RCC 7860 (cell line): ENCODE measurements at places on chromosomes 12 and 14.

DNA sequence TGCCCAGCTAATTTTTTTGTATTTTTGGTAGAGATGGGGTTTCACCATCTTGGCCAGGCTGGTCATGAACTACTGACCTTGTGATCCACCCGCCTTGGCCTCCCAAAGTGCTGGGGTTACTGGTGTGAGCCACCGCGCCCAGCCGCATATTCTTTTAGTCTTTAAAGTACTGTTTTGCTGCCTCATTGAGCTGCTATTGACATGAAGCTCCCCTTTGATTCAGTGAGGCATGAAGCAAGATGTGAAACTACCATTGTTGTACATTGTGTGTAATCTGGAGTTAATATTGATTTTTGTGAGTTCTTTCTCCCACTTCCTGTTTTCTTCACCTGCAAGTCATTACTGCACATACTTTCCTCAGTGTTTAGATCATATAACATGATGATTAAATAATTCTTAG, 80.8 kb downstream of the MNAT1 start:
- DNase-seq: no peak

DNA sequence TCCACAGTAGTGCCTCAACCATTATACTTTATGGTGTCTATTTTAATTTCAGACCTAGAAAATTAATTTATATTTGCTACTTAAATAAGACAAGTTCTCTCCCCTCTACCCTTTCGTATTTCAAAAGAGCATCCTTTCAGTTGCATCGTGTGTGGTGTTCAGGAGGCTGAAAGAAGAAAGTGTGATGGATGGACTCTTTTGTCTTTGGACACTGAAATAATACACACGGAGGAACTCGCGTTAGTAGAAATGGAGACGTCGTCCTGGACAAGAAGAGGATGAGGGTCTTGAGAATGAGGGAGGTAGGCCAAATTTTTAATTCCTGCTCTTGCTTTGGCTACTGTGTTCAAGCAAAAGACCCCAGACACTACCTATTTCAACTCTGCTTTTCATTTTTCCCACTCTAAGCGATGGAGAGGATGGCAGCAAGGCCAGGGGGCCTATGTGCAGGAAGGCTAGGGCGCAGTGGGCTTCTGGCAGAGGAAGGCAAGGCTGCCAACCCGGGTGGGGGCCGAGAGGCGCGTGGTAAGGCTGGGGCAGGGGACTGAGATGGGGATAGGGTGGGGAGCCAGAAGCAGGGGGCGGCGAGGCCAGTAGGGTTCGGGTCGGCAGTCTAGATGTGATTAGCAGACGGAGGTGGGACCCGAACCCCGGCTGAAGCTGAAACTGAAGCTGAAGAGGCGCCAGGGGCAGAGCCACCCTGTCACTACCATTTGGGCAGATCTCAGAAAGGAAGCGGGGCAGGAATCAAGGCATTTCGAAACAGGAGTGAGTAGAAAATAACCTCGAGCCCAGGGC, 722 bp downstream of the TMED8 start:
- no peak for DNase-seq

GRCh38 chr12:52631264-52631663, 12.9 kb upstream of the KRT73 start:
- DNase-seq: no peak

DNA sequence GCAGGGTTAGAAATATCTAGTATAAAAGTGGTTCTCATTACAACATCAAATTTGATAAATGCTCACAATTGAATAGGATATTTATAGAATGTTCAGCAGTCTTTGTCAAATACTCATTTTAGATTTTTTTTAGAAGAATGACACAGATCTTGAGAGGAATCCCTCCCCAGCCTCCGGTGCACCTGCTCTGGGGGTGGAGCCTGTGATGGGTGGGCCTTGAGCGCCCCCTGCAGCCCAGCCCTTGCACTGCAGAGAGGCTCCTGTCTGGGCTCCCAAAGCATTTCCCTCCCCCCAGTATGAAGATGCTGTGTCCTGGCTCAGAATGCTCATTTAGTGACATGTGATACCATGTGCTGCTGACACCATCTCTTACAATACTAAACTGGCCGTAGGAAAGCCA, 792.3 kb downstream of the TMEM121 start:
- no peak for DNase-seq

DNA sequence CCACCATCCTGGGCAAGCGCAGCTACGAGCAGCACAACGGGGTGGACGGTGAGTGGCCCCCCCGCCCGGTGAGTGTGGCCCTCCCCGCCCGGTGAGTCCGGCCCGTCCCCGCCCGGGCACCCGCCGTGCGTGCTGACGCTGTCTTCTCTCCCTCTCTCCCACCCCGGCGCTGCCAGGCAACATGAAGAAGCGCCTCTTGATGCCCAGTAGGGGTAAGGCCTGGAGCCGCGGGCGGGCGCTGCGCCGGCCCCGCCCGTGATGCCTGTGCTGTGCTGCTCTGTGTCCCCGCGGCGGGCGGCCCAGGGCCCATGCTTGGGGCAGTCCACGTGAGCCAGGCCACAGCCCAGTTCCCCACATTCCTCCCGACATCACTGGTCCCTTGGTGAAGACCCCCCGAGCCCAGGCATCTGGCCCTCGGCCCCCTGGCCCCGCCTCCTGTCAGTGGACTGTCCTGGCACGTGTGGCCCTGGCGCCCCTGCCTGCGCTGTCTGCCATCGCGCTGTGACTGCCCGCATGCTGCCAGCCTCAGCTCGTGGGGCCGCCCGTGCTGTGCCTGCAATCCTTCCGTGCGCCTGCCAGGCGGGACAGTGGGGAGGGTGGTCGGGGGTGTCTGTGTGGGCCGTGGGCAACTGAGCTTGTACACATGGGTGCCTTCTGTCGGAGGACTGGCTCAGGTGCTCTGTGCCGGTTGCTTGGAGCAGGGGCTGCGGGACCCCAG, 7.9 kb upstream of the CRIP2 start:
- no peak for DNase-seq
